ENCODE measurements at places on chromosomes 7 and 10. TPM values are rescaled to one million over a fixed set of nuclear protein-coding genes. Genes with fewer than 3 reads are reported as not detected.
A peak's percentile ranks its signal among the peaks of the same experiment; 100 is the strongest.

DNA sequence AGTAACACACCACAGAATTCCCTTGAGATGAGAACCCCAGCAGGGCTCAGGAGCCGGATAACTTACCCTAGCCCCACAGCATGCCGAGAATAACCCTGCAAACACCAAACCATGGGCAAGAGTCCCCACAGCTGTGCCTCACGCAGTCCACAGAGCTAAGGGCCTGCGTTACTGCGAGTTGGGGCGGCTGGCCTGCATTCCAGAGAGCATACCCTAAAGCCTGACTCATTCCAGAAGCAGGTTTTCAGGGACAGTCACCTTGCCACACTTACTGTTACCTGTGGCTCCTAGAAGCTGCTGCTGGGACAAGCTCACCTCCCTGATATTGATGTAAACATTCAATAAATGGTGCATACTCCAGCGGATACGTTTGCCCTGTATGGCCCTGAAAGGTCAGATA, 18.6 kb downstream of the FGFR2 start:
- no peak for DNase-seq
- H3K4me3 ChIP-seq, result no peak overlapping the region
- no peaks in the 10 kb centered on the region for H3K36me3 ChIP-seq
- H3K27ac ChIP-seq, result no peak overlapping the region

- peaks cover 4% of the 10 kb centered on the region for H3K4me1 ChIP-seq
- DNase-seq, result no peak
- H3K27me3 ChIP-seq, result no peaks in the 10 kb centered on the region
These were observed 30.2 kb upstream of the GIMAP8 start for GRCh38 chr7:150420242-150420641.

DNA sequence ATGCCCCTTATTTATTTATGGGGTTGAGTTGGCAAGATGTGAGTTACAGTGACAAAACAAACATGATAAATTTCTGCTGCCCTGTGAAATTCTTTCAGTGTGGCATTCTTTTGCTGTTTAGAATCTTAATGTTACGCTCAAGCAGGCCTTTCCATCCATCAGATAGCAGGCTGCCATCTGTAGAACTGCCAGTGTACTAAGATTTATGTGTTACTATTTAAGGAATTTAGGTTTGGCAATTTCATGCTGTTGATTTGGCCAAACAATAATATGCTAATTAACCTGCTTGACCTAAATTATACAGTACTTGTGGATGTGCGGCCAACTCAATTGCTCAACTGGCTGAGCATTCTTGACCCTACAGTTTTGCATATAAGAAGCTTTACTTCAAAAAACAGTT, 477.7 kb upstream of the TPK1 start:
- no peaks in the 10 kb centered on the region for H3K4me1 ChIP-seq
- no peaks in the 10 kb centered on the region for H3K36me3 ChIP-seq
- no peak overlapping the region for H3K27ac ChIP-seq

DNA sequence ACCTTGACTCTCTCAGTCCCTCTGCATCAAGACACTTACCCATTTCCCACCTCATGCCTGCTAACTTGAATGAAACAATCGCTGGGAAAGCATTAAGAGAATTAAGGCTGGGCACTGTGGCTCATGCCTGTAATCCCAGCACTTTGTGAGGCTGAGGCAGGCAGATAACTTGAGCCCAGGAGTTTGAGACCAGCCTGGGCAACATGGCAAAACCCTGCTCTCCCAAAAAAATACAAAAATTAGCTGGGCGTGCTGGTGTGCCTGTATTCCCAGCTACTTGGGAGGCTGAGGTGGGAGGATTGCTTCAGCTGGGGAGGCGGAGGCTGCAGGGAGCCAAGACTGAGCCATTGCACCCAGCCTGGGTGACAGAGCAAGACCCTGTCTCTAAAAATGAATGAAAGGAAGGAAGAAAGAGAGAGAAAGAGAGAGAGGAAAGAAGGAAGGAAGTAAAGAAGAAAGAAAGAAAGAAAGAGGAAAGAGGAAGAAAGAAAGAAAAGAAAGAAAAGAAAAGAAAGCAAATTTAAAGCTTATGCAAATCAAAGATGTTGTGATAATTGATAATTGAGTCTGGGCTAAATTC, 646 bp downstream of the SERPINE1 start:
- H3K4me1 ChIP-seq, result peaks cover 21% of the 10 kb centered on the region
- peaks cover 9% of the 10 kb centered on the region for H3K27me3 ChIP-seq
- H3K4me3 ChIP-seq, result no peak overlapping the region
- H3K27ac ChIP-seq, result no peak overlapping the region

GRCh38 chr7:38123494-38123893, 54.6 kb upstream of the STARD3NL start:
- H3K4me3 ChIP-seq, result no peak overlapping the region
- H3K27ac ChIP-seq, result no peak overlapping the region
- H3K27me3 ChIP-seq, result no peaks in the 10 kb centered on the region
- no peak for DNase-seq

DNA sequence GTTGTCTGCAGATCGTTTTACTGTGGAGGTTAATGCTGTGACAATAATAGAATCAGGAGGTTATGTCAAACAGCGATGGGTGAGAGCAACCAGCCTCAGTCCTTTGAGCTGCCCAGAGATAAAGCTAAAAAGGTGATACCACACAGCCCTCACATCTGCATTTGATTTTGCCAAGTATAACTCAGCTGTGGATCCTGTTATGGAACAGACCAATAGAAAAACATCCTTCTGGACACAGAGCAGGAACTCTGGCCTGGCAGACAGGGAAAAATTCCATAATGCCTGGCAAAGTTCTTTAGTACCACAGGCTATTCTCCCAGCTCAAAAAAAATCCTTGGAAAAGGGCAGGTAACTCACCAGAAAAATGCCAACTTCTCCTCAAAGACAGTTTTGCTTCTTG, 87.1 kb upstream of the PDLIM1 start:
- DNase-seq, result no peak
- no peaks in the 10 kb centered on the region for H3K36me3 ChIP-seq
- no peak overlapping the region for H3K4me3 ChIP-seq
- no peaks in the 10 kb centered on the region for H3K4me1 ChIP-seq

DNA sequence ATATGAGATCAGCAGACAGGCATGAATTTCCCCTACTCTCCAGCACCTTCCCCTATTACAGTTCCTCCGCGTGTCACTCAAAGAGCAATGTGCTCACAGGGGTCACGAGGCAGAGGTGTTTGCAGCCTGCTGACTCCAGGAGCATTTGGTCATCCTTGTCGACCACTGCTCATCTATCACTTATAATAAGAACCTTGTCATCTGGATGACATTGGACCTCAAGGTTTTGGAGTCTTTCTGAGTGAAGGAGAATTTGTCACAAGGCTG, 32.9 kb upstream of the PLPP4 start:
- no peak overlapping the region for H3K27ac ChIP-seq
- H3K27me3 ChIP-seq, result no peaks in the 10 kb centered on the region
- H3K4me1 ChIP-seq, result no peaks in the 10 kb centered on the region

DNA sequence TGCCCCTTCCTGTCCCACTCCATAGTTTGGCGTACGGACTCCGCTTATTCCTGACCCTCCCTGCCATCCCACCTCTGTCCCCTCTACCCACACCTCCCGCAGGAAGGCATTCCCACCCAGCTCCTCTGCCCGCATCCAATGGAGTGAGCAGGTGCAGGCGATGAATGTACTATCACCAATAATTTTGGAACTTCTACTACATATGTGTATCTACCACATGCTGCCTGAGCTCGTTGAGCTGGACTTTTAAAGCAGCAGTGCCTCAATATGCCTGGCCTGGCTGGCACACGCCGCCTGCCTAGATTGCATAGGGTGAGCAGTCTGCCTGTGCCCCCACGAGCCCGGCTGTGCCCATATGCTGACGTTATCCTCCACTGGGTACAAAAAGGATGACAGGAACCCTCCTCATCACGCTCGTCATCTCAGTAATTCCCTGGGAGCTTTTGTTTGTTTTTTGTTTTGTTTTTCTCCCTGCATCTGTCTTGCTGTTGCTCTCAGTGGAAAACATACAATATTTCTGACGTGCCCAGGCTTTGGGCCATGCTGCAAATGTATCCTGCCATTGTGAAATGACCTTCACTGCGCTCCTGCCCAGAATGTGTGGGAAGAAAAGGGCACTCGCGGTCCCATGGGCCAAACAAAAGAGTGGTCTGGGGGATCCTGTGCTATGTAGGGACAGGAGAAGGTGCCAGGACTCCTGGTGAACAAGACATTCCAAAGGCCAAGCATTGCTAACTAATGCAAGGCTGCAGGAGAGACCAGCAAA, 302.8 kb downstream of the PTPRN2 start:
- no peaks in the 10 kb centered on the region for H3K36me3 ChIP-seq
- H3K27ac ChIP-seq, result no peak overlapping the region
- no peak for DNase-seq
- no peaks in the 10 kb centered on the region for H3K4me1 ChIP-seq

- H3K36me3 ChIP-seq, result no peaks in the 10 kb centered on the region
- no peaks in the 10 kb centered on the region for H3K4me1 ChIP-seq
- no peak overlapping the region for H3K27ac ChIP-seq
- H3K4me3 ChIP-seq, result no peak overlapping the region
- DNase-seq, result no peak
These were observed 42.9 kb downstream of the GRM8 start for GRCh38 chr7:127209886-127210285.

DNA sequence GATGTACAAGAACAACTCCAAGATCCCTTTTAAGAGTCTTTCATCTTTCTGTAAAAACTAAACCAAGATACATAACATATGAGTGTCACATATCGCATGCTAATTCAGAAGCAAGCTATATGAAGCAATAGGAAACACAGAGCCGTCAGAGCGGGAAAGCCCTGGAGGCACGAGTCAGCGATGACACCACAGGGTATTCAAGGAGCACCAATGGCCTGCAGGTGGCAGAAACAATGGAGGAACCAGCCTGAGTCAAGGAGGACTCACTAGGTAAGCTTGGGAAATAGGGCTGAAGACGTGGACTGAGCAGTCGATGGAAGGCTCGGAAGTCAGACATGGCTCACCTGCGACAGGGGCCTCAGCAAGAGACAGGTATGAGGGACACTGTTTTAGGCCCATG, 214.4 kb downstream of the FAM107B start:
- no peaks in the 10 kb centered on the region for H3K27me3 ChIP-seq
- H3K4me3 ChIP-seq, result no peak overlapping the region
- H3K36me3 ChIP-seq, result no peaks in the 10 kb centered on the region
- no peak overlapping the region for H3K27ac ChIP-seq

- H3K27ac ChIP-seq, result peak overlapping the region; percentile 77
- peak overlapping the region; percentile 52 for H3K4me3 ChIP-seq
- H3K27me3 ChIP-seq, result no peaks in the 10 kb centered on the region
- H3K4me1 ChIP-seq, result peaks cover 84% of the 10 kb centered on the region
- H3K36me3 ChIP-seq, result peaks cover 7% of the 10 kb centered on the region
- DNase-seq, result no peak
These were observed 209.4 kb upstream of the KLF14 start for GRCh38 chr7:130943336-130943901.

- no peak overlapping the region for H3K27ac ChIP-seq
- no peaks in the 10 kb centered on the region for H3K27me3 ChIP-seq
- DNase-seq, result peak; percentile 55
- H3K36me3 ChIP-seq, result no peaks in the 10 kb centered on the region
These were observed 45.2 kb upstream of the MSMB start for GRCh38 chr10:46091080-46091827.

GRCh38 chr7:69625798-69626197, 27.5 kb downstream of the AUTS2 start:
- no peaks in the 10 kb centered on the region for H3K27me3 ChIP-seq
- DNase-seq, result no peak

DNA sequence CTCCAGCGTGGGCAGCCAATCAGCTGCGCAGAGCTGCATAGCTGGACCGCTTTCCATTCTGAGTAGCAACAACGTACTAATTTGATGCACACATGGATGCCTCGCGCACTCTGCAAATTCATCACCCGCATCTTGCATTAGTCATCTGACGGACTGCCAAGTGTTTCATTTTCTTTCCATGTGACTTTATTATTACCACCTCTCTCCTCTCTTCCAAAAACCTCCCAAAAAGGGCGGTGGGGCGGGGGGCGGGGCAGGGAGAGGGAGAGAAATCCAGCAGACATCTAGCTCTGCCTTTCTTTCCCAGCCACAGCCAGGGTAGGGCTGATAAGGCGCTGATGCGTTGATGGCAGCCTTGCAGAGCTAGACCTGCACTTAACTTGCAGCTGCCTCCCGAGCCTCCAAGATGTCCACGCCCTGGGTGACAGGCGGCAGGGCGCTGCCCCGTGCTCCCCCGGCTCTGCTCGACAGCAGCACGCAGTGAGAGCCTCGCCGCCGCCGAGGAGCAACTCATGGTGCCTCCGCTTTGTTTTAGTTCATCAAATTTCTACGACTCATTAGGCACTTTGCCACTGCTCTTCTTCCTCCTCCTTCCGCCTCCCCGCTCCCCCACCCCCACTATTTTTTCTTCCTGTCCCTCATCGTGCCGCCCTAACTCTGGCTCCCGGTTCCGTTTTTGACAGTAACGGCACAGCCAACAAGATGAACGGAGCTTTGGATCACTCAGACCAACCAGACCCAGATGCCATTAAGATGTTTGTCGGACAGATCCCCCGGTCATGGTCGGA, 147.3 kb downstream of the CELF2 start:
- no peaks in the 10 kb centered on the region for H3K36me3 ChIP-seq
- peaks cover 59% of the 10 kb centered on the region for H3K4me1 ChIP-seq
- H3K27me3 ChIP-seq, result no peaks in the 10 kb centered on the region

DNA sequence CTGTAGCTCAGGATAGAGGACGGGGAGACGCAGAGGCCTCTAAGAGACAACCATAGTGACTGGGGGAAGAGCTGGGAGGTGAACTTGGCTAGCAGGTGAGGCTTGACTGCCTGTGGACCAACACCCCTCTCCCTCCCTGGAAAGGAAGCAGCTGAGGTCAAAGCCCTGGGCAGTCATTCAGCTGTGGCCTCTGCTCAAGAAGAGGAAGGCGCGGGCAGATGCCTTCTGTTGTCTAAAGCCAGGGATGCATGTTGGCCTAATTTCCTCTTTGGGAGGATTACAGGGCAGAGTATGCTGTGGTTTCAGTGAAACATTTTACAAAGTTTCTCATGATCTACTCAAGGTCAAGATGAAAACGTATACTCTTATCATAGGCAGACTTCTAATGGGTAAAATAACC, 327.1 kb downstream of the PRPF18 start:
- no peaks in the 10 kb centered on the region for H3K4me1 ChIP-seq
- H3K36me3 ChIP-seq, result no peaks in the 10 kb centered on the region
- no peak overlapping the region for H3K27ac ChIP-seq
- DNase-seq, result no peak
- no peak overlapping the region for H3K4me3 ChIP-seq

GRCh38 chr10:16297642-16298041, 139.2 kb upstream of the PTER start:
- no peaks in the 10 kb centered on the region for H3K36me3 ChIP-seq
- no peak overlapping the region for H3K27ac ChIP-seq
- H3K4me1 ChIP-seq, result no peaks in the 10 kb centered on the region

GRCh38 chr7:55200441-55200840, 164.7 kb upstream of the LANCL2 start:
- no peak overlapping the region for H3K27ac ChIP-seq
- no peak for DNase-seq
- no peaks in the 10 kb centered on the region for H3K36me3 ChIP-seq

Gene HOXA4
- total RNA-seq, result not detected

Gene NAT16
- total RNA-seq, result not detected

Gene TMEM196
- total RNA-seq, result not detected

Gene OR9A2
- not detected for total RNA-seq

Gene SLC18A3
- total RNA-seq, result not detected

Gene NOM1
- total RNA-seq, result 34.2 TPM

Gene PRSS2
- not detected for total RNA-seq

Gene SLC13A1
- total RNA-seq, result not detected

Gene LLCFC1
- not detected for total RNA-seq
